SK-MEL-5 (cell line): ENCODE measurements at places on chromosomes 3 and 15. TPM values are rescaled to one million over a fixed set of nuclear protein-coding genes. Genes with fewer than 3 reads are reported as not detected.

Gene TNFAIP8L3
- total RNA-seq: not detected in 2 replicates

Gene SNTN
- not detected in 2 replicates for total RNA-seq

Gene ADAMTS7
- 1.3 and 2.0 TPM in 2 replicates for total RNA-seq

Gene MUC20
- not detected in 2 replicates for total RNA-seq

Gene ARHGAP31
- total RNA-seq: 11.4 and 13.9 TPM in 2 replicates

Gene SCAANT1
- total RNA-seq: not detected in 2 replicates

Gene TM4SF4
- not detected in 2 replicates for total RNA-seq
